ENCODE measurements at places on chromosomes 6 and 20.

DNA sequence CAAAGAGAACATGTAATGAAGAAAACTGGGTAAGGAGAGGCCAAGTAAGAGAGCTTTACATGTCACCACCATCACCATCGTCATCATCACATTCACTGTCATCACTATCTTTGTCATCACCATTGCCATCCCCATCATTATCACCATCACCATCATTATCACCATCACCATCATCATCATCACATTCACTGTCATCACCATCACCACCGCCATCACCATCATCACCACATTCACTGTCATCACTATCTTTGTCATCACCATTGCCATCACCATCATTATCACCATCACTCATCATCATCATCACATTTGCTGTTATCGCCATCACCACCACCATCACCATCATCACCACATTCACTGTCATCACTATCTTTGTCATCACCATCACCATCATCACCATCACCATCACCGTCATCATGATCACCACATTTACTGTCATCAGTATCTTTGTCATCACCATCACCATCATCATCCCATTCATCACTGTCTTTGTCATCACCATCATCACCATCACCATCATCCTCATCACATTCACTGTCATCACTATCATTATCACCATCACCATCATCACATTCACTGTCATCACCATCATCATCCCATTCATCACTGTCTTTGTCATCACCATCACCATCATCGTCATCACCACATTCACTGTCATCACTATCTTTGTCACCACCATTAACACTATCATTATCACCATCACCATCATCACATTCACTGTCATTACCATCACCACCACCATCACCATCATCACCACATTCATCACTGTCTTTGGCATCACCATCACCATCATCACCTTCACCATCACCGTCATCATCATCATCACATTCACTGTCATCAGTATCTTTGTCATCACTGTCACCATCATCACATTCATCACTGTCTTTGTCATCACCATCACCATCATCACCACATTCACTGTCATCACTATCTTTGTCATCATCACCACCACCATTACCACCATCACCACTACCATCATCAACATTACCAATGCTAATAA, 172.3 kb downstream of the ERMARD start:
- no peak for DNase-seq

DNA sequence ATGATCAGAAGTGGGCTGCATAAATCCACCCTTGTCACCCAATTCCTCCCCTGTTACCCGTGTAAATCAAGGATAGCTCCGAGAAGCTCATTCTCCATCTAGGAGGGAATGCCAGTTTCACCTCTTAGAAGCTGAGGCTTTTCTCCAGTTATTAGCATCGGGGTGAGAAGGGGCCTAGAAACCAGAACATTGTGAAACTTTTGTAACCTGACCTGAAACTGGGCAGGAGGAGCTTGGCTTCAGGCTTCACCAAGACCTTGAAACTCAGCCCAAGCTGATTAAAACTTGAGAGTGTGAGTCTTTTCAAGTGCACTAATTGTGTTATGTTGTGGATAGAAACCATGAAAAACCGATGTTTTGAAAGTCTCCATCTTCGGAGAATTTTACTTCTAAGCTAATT, 103.1 kb downstream of the BMP2 start:
- no peak for DNase-seq

DNA sequence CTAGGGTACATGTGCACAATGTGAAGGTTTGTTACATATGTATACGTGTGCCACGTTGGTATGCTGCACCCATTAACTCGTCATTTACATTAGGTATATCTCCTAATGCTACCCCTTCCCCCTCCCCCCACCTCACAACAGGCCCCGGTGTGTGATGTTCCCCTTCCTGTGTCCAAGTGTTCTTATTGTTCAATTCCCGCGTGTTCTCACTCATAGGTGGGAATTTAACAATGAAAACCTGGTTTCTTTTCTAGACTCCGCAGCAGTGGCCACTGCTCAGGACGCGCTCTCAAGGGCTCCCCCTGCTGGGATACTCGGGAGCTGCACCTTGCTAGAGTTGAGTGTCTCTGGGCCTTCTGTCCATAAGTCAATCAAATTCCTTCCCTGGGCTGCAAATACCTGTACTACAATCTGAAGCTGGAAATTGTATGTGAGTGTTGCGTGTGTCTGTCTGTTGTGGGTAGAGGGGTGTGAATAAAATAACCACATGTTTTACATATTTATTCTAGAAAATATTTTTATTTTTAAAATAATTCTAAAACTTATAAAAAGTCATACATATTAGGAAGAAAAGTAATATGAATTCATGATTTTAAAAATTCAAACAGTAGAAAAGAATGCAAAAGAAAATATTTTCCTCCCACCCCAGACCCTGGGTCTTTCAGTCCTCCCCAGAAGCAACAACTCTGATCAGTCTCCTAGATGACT, 8.2 kb upstream of the CEP250 start:
- peak; percentile 97 for DNase-seq

GRCh38 chr20:51570739-51571459, 28.4 kb upstream of the NFATC2 start:
- DNase-seq = no peak
